ENCODE measurements at places on chromosomes 5 and 9.

- no peak for DNase-seq
These were observed 61.8 kb downstream of the ABCA1 start for GRCh38 chr9:104866191-104866590.

DNA sequence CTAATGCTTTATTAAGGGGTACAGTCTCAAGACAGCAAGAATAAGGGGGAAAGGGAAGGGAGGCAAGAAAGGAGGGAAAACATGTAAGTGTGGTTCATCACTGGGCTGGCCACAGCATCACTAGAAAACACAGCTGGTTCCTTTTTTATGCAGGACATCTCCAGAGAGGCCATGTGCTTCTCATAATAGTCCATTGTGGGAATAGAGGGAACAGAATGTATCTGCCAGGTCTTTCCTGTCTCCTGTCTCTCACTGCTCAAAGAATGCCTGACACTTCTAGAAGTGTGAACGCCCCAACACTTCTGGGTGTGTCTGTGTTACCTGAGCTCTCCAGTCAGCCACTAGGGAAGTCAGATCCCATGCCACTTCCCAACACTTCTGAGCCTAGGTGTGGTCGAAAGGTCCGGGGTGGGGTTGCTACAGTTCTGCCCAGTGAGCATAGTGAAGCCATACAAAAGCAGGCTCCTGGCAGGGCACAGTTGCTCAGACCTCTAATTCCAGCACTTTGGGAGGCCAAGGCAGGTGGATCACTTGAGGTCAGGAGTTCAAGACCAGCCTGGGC, 255.6 kb upstream of the SLC30A5 start:
- no peak for DNase-seq

- DNase-seq = no peak
These were observed 264.9 kb downstream of the CD180 start for GRCh38 chr5:66931651-66932050.

- no peak for DNase-seq
These were observed 56.7 kb upstream of the FST start for GRCh38 chr5:53423724-53424123.

GRCh38 chr9:76373173-76373783, 20.9 kb downstream of the RFK start:
- no peak for DNase-seq

GRCh38 chr5:117776977-117777376, 1202.4 kb upstream of the SEMA6A start:
- no peak for DNase-seq

DNA sequence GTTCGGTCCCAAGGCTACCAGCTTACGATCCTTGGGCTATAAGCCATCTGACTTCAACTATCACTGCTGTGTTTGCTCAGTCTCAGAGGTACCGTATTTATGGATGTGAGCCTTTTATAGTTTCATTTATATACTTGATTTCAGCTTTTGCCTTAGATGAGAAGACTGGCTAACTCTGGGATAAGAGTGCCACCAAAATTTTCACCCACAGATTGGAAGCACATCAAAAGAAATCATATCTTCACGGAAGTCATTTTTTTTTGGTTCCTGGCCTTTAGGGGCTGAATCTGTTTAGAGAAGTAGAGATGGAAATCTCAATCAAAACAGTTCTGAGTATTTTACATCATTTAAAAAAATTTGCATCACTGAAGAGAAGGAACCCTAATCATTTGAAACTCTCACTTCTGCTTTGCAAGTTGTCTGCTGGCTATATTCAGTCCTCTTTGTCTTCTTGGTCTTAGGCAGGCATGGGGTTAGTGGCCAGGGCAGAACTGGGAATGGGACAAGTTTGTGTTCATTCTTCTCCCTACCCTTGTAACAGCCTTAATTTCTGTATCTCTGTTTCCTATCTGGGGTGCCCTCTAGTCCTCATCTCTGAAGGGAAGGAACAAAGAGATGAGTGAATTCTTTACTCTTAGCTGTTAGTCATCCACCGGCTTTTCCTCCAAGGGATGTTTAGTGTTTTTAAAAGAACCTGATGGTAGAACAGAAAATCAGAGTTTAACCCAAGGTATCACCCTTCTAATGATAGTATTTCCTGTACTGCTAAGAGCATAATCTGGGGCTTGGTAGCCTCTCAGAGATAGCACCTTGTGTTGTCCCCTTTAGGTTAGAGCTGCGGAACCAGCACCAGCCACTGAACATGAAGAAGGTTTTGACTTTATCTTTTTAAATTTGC, 14.1 kb upstream of the TNFAIP8 start:
- no peak for DNase-seq

DNA sequence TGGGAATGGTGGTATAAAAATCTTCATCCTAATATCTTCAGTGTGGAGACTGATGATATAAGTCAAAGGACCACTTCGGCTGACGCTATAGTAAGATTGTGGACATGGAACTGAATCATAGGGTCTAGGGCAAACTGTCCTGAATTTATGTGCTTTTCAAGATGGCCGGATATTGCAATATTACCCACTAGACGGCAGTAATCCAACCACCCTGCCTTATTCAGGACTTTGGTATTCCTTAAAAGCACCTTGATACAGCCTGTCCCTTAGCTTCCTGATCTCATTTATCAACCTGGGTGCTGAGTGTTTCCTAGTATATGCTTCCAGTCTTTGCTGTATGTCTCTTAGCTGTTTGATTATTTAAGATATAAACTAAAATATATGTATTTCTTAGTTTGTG, 71.2 kb upstream of the COX7C start:
- DNase-seq = no peak

- DNase-seq = no peak
These were observed 311.5 kb downstream of the EFNA5 start for GRCh38 chr5:107359033-107359915.

DNA sequence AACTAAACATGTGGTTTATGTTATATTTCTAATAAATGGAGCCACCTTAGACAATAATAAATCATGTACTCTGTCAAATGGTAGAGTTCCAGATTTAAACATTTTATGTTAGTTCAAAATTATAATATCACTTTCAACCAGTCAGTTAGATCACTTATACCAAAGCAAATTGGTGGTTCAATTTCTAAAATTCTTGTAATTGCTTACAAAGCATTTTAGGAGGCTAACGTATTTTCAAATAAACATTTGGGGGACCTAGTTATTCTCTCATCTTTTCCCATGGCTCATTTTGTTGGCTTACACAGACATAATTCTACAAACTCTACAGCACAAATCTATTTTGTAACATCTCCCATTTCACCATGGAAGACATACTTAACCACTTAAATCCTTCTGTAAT, 39.9 kb downstream of the EDIL3 start:
- no peak for DNase-seq

DNA sequence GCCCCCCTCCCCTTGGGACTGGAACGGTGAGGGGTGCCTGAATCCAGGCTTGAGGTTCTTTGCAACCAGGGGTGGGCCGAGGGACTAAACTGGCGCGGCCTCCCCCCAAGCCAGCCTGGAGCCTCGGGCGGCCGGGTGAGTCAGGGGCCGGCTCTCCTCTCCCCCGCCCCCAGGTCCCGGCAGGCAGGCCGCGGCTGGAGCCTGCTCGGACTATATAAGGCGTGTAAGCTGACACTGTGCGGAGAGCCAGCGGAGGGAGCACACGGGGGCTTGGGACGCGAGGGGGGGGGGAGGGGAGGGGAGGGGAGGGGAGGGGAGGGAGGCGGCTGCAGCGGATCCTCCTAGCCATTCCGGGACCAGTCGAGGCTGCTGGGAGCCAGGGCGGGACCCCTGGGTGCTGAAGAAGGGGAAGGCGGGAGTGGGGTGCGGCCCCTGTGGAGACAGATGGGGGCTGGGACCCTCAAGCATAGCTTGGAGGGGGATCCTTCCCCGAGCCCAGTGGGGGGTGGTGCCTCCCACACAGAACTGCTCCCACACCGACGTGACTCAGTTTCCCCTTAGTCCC, 595 bp downstream of the PDLIM7 start:
- DNase-seq = peak; percentile 91

All from HEK293T (cell line).